Cerebellum (tissue), 4 donors: ENCODE measurements at places on chromosomes 12 and 14.
A peak's percentile ranks its signal among the peaks of the same experiment; 100 is the strongest.

DNA sequence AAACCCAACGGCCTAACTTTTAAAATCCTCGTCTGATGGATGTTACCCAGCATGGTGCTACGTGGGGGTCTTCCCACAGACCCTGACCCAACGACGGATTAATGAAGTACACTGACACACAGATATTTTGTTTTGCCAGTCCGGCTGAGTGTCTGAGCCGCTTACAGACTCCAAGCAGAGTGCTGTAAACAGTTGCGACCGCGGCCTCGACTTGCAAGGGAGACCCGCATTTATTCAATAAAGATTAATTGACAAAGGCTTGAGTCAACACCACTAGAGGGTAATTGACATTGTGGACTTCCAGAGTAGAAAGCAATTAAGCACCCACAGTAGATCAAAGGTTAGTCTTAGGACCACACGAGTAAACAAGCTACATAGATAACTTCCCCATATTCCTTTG is 1042.4 kb downstream of the AACS start:
- no peak for DNase-seq

- no peak for DNase-seq
Measured at GRCh38 chr12:5439371-5439771, 7.5 kb downstream of the NTF3 start.

GRCh38 chr12:127411166-127411915 is 855.6 kb upstream of the TMEM132C start:
- no peak for DNase-seq

DNA sequence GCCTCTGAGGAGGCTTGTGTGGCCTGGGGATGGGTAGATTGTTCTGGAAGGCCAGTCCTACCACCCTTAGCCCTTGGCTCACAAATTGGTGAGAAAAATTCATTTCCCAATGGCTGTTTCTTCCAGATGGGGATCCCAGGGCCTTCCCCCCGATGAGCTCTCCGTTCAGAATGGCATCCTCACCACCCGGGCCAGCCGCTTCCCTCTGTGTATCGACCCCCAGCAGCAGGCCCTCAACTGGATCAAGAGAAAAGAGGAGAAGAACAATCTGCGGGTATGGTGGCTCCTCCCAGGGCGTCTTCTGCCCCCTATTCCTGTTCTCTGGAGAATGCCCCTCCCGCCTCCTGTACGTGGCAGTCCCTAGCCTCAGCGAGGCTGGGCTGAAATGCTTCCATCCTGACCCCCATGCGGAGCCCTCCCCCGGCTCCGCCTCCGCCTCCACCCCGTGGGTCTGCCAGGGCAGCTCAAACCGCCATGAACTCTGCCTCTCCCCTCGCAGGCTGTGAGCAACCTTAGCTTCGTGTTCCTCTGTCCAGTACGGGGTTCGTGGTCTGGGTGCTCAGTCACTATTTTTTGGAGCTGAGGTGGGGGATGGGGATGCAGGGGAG is 57.8 kb downstream of the CCDC92 start:
- no peak for DNase-seq

DNA sequence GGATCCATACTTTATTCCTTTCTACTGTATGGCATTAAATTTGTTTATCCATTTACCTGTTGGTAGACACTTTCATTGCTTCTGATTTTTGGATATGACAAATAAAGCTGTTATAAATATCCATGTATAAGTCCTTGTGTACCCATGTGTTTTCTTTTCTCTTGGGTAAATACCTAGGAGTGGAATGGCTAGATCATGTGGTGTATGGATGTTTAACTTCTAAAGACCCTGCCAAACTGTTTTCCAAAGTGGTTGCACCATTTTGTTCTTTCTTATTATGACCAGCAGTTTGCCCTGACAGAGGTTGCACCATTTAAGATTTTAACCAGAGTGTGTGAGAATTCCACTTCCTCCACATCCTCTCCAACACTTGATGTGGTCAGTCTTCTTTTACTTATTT is 6.0 kb upstream of the DAZAP2 start:
- no peak for DNase-seq

DNA sequence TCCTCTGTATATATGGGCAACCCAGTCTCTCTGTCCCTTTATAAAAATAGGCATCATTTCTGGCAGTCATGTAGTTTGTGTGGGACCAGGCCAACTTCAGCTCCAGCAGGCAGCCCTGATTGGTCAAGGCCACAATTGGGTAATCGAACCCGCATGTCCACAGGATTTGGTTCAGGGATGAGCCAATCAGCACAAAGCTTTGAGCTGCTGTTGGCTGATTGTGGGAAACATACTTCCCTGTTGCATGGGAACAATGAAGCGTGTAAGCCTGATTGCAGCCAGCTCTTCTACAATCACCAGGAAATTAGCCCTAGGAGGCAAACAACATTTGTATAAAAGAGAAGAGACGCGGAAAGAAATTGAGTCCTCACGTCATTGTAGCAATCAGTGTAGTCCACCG is 328.6 kb downstream of the PCNX1 start:
- DNase-seq = peak; percentile 19

DNA sequence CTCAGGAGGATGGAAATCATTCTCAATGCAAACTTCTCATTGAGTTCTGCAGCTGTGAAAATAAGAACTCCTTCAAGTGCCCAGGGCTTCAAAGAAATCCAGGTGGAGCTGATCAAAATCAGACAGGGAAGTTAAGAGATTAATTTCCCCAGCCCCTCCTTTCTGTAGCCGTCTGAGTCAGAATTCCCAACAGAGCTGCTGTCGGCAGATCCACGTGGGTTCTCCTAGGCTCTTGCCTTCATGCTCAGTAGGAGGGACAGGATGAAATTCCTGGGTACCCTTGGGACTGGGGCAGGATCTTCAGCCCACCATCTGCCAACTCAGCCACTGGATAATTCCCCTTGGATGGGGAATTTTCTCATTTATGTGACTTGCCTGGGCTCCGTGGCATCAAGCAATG is 13.3 kb downstream of the TGFB3 start:
- DNase-seq = no peak

- no peak for DNase-seq
Measured at GRCh38 chr12:56749359-56749758, 2.8 kb downstream of the PRIM1 start.
